Smooth muscle cell of the pulmonary artery (primary cell): ENCODE measurements at places on chromosomes 3 and 15. TPM values are rescaled to one million over a fixed set of nuclear protein-coding genes. Genes with fewer than 3 reads are reported as not detected.

Gene CDC25A
- total RNA-seq: 2.3 and 2.5 TPM in 2 replicates

Gene CAPN3
- 1.6 and 2.7 TPM in 2 replicates for total RNA-seq

Gene DUOX1
- 0.13 TPM in 1 of 2 replicates, not detected in the other for total RNA-seq

Gene MYO1E
- 122 and 124 TPM in 2 replicates for total RNA-seq

Gene TMEM266
- total RNA-seq: 0.03 and 0.07 TPM in 2 replicates

Gene TIGIT
- total RNA-seq: not detected in 2 replicates

Gene THOC7
- 34.1 and 43.2 TPM in 2 replicates for total RNA-seq

Gene IL5RA
- not detected in 2 replicates for total RNA-seq

Gene MED12L
- total RNA-seq: 0.17 and 1.0 TPM in 2 replicates

Gene P2RY13
- total RNA-seq: not detected in 2 replicates

Gene PATL2
- 0.33 and 0.36 TPM in 2 replicates for total RNA-seq

Gene PRICKLE2
- total RNA-seq: 31.0 and 35.4 TPM in 2 replicates

Gene DUOXA2
- not detected in 2 replicates for total RNA-seq

Gene GATA2
- 2.3 and 7.1 TPM in 2 replicates for total RNA-seq
